H9 (cell line): ENCODE measurements at places on chromosomes 13 and 19. TPM values are rescaled to one million over a fixed set of nuclear protein-coding genes. Genes with fewer than 3 reads are reported as not detected.

Gene LILRA1
- not detected in 2 replicates for total RNA-seq

Gene FLT3
- 0.33 and 0.44 TPM in 2 replicates for total RNA-seq

DNA sequence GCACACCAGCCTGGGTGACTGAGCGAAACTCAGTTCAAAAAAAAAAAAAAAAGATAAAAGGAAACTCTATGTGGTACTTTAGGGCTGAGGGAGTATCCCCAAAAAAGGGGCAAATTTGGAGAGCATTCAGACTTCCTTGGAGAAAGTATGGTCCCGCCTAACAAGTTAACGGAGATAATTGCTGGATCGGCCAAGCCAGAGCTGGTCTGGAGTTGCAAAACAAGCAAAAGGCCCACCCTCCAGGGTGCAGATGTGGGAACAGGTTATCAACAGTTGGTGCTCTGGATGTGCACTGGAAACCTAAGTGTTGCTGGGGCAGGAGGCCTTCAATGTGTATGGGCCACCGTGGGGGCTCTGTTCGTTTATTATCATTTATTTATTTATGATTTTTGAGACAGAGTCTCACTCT, 2.8 kb downstream of the IQCN start:
- H3K4me1 ChIP-seq, result no peaks in the 10 kb centered on the region
- no peak overlapping the region for H3K4me3 ChIP-seq
- no peak for DNase-seq
- no peak overlapping the region for H3K27ac ChIP-seq
- H3K27me3 ChIP-seq, result no peaks in the 10 kb centered on the region
- H3K36me3 ChIP-seq, result no peaks in the 10 kb centered on the region; the same call in 2 of the 3 replicates

Gene MUC16
- 0.22 and 0.29 TPM in 2 replicates for total RNA-seq
